ENCODE measurements at places on chromosomes 5 and 9.
A peak's percentile ranks its signal among the peaks of the same experiment; 100 is the strongest.

DNA sequence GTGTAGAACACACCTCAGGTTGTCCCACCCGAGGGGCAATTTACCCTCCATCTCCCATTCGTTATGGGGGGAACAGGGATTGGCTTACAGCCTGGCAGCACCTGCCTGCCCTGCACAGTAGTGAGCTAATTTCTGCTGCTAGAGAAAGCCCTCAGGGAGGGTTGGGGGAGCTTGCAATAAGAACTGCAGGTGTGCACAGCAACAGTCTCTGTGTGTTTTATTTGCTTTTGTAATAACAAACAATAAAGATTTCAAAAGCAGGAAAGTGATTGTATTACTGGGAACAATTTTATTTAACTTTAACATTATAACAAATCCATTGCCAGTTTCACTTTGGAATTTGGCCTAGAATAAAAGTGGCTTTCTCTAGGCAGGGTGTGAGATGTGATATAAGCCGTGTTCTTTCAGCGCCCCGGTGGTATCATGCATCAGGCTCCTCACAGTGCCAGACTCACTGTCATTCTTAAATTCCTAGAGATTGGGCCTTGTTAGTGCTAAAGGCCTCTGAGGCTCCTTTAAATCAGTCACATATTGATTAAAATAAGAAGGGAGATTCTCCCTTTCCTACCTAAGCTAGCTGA, 81.1 kb downstream of the RMI1 start:
- DNase-seq, result no peak

DNA sequence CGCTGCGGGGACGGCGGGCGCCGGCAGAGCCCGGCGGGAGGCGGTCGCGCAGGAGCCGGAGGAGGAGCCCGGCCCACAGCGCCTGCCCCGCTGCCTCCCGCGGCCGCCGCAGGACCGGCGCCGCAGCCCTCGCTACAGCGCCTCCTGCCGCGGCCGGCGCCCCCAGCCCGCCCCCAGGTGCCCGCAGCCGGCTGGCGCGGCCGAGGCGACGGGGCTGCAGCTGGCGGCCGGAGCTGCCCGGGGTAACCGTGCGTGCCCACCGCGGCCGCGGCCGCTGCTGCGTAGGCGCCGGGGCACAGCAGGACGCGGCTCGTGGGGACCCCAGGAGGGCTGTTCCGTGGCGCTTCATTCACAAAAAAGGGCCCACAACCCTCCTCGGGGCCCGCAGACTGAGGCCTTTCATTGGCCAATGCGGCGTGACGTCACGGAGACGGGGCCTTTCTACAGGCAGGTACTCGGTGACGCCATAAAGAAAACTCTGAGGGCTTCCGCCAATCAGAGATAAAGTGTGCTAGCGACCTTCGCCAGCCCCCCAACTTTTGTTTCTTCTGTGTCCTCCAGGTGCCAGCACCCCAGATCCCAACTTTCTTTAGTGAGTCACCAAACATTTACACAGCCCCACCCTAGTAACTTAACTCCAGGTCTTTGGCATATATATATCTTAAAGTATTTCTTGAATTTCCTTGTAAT, at the start of gene CDC14B:
Gene CDC14B, minus strand, starts transcription at position 353 of the 690 bp plus-strand sequence. CDS start 465 bp downstream, outside the sequence.
- peak; percentile 44 for DNase-seq

- DNase-seq, result no peak
These were observed 204.5 kb downstream of the COMMD10 start for GRCh38 chr5:116289276-116289675.

GRCh38 chr5:76695346-76695745, 20.6 kb upstream of the F2R start:
- no peak for DNase-seq

DNA sequence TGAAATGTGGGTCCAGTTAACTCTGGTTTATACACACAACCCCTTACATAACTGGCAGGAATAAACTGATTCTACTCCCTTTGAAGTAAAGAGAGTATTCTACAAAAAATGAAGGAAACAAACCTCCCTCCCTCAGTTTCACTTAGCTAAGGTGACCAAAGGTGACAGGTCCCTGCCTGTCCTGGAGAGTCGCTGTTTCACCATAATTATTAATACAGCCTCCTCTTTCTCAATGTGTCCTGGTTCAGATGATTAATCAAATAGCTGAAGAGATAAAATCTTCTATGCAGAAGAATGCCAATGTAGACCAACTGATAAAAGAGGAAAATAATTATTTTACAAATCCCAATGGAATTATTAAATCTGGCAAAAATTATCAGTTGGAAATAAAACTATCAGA, 163.7 kb upstream of the GNA14 start:
- no peak for DNase-seq

GRCh38 chr9:98873951-98874371, 66.5 kb downstream of the GALNT12 start:
- no peak for DNase-seq

- DNase-seq, result no peak
These were observed 51.2 kb upstream of the ADRA1B start for GRCh38 chr5:159864885-159865691.

- DNase-seq, result no peak
These were observed 93.5 kb upstream of the RGMB start for GRCh38 chr5:98679963-98680362.

DNA sequence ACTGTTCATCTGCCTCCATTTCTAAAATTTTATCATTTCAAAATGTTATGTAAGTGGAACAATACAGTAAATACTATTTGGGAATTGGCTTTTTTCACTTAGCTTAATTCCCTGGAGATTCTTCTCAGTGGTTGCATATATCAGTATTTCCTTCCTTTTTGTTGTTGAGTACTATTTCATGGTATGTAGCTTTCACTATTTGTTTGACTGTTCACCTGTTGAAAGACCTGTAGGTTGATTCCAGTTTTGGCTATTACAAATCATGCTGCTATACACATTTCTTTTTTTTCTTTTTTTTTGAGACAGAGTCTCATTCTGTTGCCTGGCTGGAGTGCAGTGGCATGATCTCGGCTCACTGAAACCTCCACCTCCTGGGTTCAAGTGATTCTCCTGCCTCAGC, 33.0 kb upstream of the PWWP2A start:
- no peak for DNase-seq

DNA sequence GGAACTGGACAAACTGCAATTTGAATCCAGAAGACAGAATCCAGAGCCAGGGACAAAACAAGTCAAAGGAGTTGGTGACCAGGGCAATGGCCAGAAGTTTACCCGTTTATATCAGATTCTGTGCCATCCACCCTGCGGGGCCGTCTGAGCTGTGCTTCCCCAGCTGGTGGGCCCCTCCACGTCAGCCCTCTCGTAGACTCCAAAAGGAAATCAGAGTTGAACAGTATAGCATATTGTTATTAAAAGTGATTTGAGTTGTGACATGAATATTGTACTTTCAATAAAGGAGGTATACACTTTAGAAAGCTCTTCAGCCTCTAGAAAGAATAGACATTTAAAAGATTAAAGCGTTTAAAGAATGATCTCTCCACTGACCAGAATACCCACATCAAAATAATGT, 102.4 kb downstream of the NFIB start:
- DNase-seq, result no peak

GRCh38 chr9:112846528-112847488, 43.9 kb downstream of the SLC46A2 start:
- DNase-seq, result no peak

GRCh38 chr9:105129731-105130130, 114.7 kb upstream of the SLC44A1 start:
- no peak for DNase-seq

DNA sequence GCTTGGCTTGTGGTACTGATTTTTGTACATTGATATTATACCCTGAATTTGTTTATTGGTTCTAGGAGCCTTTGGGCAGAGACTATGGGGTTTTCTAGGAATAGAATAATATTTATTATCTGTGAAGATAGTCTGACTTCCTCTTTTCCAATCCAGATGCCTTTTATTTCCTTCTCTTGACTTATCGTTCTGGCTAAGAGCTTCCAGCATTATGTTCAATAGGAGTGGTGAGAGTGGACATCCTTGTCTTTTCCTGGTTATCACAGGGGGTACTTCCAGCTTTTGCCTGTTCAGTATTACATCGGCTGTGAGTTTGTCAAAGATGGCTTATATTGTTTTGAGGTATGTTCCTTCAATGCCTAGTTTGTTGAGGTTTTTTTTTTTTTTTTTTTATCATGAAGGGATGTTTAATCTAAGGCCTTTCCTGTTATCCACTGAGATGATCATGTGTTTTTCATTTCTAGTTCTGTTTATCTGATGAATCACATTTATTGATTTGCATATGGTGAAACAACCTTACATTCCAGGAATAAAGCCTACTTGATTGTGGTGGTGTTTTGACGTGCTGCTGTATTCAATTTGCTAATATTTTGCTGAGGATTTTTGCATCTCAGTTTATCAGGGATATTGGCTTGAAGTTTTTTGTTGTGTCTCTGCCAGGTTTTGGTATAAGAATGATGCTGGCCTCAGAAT, 77.5 kb downstream of the CERT1 start:
- no peak for DNase-seq

DNA sequence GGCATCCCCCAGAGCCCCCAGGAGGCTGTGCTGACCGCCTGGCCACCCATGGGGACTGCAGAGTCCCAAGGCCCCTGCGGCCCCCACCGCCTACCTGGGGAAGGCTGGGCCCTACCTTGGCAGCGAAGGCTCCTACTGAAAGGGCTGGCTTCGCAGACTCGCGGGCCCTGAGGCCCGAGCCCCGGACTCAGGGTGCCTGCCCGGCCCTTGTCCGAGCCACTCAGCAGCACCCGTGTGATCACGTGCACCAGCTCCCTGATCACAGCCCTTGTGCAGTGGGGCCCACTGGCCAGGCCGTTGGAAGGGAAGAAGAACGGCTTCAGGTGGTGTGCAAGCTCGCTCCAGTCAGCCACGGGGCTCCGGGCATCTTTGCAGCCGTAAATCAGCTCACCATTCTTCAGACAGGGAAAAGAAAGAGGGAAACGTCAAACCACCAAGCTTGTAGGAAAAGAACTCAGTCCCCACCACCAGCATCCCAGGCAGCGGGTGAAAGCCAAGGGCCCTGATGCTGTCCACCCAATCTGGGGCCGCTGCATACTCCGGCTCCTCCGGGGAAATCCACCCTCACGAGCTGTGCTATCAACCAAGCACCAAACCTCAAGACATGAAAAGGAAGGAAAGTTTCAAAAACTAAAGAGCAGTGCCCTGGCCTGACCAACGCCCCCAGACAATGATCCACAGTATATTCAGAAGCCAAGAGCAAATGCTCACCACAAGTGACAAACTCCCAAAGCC, 31.9 kb downstream of the IPPK start:
- DNase-seq, result no peak
